Esophagus mucosa (tissue), 1 donor: ENCODE measurements at places on chromosomes 6 and 20. TPM values are rescaled to one million over a fixed set of nuclear protein-coding genes. Genes with fewer than 3 reads are reported as not detected.

PAK5 gene
- total RNA-seq = 0.52 TPM

TFAP2A gene
- total RNA-seq = 59.6 TPM

EYS gene
- not detected for total RNA-seq

ADISSP gene
- total RNA-seq = 29.1 TPM

MYH7B gene
- total RNA-seq = not detected

MAP1LC3A gene
- total RNA-seq = 7.0 TPM

ARMH2 gene
- not detected for total RNA-seq

TINAG gene
- total RNA-seq = not detected

RNF144B gene
- 21.6 TPM for total RNA-seq

- no peak for ATAC-seq
Measured at GRCh38 chr6:37668251-37668650, 29.4 kb downstream of the MDGA1 start.

- no peak for ATAC-seq
Measured at GRCh38 chr20:16263582-16263981, 309.7 kb downstream of the KIF16B start.

GRCh38 chr6:87393026-87393622 lies 14.6 kb upstream of the CFAP206 start:
- peak; percentile 90 for ATAC-seq

DNA sequence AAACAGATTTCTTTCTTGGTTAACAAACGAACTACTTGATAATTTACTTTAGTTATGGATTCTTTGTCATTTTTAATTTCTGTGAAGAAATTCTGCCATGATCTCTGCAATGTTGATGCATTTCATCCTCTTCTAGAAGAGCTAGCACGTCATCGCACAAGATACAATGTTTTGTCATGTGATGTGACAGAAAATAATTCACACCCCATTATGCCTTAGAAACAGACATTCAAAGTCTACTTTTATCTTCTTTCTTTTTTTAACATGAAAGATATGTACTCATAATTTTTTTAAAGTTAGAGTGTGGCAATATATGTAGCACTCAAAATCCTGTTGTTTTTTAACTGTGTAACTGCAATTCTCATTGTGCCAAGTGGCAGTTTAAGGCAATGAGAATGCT lies 39.6 kb upstream of the NELFCD start:
- ATAC-seq = no peak

- peak; percentile 48 for ATAC-seq
Measured at GRCh38 chr6:35213824-35214756, at the start of gene SCUBE3. SCUBE3 (plus strand) TSS chr6:35213956; CDS start chr6:35214419, 463 bp downstream.
